SJSA1 (cell line): ENCODE measurements at places on chromosomes 3 and 15.

GRCh38 chr3:5809586-5810246 is 622.2 kb downstream of the EDEM1 start:
- no peak for DNase-seq

DNA sequence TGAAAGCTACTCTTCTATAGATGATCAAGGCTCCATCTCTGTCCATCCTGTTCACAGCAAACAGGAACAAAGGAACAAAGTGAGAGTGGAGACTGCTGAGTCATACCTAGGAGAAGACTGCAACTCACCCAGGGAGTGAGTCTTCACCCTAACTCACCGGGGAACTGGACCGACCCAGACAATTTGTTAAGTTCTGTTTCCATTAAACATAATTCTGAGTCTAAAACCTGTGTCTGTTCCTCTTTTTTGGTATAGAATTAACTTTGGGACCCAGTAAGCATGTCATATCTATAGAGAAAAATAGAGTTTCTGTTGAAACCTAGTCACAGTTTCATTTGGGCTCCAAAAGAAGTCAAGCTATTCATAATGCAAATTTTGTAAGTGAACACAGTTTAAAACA is 21.6 kb downstream of the CCDC80 start:
- no peak for DNase-seq

DNA sequence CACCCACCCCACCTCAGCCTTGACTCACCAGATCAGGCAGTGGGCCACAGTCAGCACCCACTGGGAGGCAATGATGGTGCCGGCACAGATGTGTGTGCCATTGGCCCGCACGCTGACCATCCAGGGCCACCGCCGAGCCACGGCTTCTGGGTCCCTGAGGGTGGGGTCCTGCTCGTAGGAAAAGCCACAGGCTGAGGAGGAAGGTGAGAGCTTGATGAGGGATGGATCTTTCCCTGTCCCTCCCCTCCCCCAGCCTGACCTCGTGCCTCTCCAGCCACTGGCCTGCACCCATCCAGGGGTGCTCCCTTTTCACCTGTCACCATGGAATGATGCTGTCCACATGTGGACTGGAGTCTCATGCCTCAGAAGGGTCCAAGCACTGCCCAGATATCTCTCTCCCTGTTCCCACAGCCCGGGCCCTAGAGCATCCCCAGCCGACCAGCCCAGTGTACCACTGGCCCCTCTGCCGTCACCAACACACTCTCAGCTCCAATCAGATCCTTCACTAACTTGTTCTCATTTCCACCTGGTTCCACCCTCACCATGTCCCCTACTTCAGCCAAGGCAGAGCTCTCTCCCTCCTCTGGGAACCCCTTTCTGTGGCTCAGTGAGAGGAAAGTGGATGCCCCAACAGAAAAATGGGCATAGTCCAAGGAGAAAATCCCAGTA is 2.0 kb downstream of the PRSS50 start:
- DNase-seq: peak; percentile 28

- DNase-seq: no peak
Observed at GRCh38 chr15:58357529-58358476, 74.0 kb upstream of the LIPC start.

DNA sequence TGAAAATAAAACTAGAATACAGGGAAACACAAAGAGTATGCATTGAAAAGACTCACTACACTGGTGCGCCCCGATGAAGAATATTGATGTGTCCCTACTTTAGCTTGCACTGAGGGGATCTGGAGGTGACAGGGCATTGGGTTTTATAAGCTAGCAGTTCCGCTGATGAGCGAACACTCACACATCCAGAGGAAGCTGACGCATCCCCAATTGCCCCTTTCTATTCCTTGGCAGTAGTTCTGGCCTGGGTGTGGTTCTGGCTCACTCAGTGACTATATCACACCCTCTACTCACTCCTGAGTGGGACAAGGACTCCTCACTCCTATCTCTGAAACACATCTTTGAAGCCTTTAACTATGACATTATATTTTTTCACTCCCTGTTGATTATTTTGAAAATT is 71.0 kb downstream of the B3GNT5 start:
- DNase-seq: no peak

DNA sequence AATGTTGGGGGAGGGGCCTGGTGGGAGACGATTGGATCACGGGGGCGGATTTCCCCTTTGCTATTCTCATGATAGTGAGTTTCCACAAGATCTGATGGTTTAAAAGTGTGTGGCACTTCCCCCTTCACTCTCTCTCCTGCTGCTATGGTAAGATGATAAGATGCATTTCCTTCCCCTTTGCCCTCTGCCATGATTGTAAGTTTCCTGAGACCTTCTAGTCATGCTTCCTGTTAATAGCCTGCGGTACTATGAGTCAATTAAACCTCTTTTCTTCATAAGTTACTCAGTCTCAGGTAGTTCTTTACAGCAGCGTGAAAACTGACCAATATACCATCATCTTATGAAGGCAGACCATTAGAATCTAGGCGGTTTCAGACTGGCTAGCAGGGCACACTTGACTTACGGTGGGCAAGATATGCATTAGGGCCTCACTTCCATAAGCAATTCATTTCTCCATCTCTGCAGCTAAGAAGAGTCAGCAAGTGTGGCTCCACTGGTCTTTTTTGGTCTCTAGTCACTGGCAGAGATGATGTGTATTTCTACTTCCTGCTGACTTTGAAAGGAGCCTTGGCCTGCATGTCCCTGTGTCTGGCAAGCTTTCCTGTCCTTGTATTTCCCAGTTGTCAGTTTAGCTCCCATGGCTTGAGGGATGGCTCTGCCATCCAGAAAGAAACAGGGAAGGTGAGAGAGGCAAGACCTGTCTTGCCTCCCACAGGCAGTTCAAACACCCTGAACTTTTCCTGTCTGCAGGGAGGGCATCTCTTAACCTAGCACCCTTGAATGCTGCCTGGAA is 109.0 kb upstream of the ADAMTS9 start:
- DNase-seq: no peak

- no peak for DNase-seq
Observed at GRCh38 chr3:180870008-180870699, 42.3 kb upstream of the FXR1 start.

- DNase-seq: no peak
Observed at GRCh38 chr15:68885070-68885469, 45.3 kb upstream of the SPESP1 start.
